ENCODE measurements at places on chromosomes 12 and 14.

DNA sequence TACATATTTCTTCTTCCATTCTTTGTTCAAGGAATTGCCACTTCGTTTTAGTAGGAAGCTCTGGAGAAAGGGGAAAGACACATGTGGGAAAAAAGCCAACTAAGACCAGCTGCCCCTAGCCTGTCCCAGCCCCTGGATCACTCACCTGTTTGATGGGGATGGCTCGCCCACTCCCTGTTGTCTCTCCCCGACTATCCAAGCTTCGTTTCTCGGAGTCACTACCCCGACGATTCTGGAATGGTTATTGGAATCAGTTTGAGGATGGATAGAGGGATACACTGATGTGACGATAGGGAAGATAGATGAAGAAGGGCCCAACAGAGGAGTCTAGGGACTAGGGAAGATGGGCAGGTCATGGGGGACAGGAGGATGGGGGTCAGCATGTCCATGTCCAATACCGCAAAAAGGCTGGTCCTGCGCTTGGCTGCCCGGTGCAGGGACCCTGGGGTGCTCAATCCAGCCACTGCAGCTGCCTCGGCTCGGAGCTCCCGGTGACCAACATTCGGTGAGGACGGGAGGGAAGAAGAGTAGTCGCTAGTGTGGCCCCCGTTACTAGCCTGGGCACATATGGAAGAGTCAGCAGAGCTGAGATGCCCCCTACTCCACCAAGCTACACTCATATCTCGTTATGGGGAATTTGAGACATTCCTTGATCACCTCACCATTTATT, 7.0 kb downstream of the AGAP2 start:
- DNase-seq: peak; percentile 12

GRCh38 chr14:70754991-70755390, 54.3 kb downstream of the MAP3K9 start:
- no peak for DNase-seq

DNA sequence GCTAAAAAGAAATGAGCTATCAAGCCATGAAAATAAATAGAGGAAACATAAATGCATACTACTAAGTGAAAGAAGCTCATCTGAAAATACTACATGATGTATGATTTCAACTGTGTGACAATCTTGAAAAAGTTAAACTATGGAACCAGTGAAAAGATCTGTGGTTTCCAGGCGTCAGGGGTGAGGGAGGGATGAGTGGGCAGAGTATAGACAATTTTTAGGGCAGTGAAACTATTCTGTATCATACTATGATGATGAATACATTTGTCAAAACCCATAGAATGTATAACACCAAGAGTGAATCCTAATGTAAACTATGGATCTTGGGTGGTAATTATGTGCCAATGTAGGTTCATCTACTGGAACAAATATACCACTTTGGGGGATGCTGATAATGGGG, 21.3 kb downstream of the SPX start:
- DNase-seq: no peak

DNA sequence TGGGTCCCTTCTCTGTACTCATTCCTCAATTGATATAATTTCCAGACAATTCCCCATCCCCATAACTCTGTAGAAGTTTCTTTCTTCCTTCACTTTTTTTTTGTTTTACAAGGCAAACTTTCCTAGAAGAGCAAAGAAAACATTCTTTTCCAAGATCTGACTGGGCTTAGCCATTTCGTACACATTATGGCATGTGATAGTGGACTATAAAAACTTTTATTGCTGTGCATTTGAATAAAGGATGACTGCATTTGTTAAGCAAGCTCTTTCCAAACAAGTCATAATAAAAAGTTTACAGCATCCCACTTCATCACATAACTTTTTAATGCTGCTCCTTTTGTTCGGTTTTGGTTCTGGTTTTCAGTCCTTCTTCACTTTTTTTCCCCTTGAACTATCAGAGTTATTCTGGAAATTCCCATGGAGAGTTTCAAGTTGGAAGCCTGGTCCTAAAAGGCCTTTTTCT, 231.0 kb upstream of the HMGA2 start:
- DNase-seq: no peak

GRCh38 chr14:61690982-61691381, 4.3 kb upstream of the HIF1A start:
- no peak for DNase-seq

- no peak for DNase-seq
Observed at GRCh38 chr12:25723336-25723735, 170.3 kb upstream of the LMNTD1 start.

DNA sequence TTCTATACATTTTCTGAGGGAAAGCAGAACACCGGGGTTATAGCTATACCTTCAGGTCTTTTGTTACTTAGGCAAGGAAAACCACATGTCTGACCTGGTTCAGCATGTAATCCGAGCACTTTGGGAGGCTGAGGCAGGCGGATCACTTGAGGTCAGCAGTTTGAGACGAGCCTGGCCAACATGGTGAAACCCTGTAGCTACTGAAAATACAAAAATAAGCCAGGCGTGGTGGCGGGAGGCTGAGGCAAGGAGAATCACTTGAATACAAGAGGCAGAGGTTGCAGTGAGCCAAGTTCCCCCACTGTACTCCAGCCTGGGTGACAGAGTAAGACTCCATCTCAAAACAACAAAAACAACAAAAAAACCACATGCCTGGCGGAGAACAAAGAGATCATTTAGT, 177.6 kb downstream of the ACSS3 start:
- DNase-seq: no peak

GRCh38 chr14:89747126-89747525, 207.4 kb downstream of the EFCAB11 start:
- DNase-seq: no peak

- DNase-seq: peak; percentile 85
Observed at GRCh38 chr14:101564819-101565698, 3.8 kb downstream of the DIO3 start.

DNA sequence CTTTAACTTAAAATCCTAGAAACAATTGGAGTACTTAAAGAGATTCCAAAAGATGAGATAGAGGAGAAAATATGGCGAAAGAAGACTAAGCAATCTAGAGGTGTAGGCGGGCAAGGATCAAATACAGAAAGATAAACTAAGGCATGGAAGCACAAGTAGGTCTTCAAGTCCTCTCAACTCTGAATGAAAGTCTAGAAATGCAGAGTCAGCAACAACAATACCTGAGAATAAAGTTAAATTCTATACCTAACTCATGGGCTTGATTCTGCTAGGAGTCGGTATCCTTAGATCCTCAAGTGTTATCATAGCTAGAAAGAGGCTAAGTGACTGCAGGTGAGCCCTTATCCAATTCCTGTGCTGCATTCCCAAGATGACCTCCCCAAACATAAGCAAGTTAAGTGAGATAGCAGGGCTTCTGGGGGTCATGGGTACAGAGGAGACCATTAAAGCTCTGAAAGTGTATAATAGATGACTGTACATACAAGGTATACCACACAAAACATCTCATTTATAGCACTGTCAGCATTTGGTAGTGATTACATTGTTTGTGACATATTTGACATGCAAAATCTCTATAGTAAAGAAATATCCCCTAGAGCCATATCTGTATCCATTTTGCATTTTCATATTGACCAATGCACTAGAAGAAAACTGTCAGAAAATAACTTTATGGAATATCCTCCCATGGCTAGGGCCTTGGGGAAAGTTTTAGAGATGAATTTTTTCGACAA, 82.5 kb upstream of the ARID2 start:
- no peak for DNase-seq

DNA sequence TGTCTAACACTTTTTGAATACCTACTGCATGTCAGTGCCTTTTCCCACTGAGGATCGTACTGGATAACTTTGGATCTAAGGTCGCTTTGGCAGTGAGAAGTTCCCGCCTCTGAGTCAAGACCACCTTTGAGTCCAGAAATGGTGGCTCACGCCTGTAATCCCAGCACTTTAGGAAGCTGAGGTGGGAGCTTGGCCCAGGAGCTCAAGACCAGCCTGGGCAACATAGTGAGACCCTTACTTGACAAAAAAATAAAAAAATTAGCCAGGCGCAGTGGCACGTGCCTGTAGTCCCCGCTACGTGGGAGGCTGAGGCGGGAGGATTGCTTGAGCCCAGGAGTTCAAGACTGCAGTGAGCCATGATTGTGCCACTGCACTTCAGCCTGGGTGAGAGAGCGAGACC, 61.1 kb downstream of the CHST11 start:
- no peak for DNase-seq

DNA sequence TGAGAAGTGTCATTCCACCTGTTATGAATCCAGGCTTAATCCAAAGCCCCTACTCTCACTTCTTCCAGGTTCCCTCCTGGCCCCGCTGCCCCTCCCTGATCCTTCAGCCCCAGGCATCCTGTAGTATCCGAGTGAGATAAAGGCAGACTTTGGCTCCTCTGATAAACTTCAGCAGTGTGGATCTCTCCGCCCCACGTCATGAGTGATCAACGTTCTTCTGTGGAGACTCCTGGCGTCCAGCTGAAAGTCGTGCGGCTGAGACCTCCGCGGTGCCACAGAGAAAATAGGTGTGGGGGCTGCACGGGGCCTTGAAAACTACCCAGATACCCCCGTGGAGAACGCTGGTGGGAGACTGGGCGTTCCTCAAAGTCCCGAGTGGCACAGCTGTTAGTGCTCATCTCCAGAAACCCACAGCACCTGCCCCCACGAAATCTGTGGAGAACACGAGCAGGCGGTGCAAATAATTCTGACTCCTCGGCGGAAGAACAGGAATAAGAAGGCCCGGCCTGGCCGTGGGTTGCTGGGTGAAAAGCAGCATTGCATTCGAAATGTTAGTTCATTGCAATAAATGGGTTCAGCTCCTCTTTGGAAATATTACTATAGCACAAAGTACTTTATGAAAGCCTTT, 180.0 kb upstream of the RGS6 start:
- no peak for DNase-seq

DNA sequence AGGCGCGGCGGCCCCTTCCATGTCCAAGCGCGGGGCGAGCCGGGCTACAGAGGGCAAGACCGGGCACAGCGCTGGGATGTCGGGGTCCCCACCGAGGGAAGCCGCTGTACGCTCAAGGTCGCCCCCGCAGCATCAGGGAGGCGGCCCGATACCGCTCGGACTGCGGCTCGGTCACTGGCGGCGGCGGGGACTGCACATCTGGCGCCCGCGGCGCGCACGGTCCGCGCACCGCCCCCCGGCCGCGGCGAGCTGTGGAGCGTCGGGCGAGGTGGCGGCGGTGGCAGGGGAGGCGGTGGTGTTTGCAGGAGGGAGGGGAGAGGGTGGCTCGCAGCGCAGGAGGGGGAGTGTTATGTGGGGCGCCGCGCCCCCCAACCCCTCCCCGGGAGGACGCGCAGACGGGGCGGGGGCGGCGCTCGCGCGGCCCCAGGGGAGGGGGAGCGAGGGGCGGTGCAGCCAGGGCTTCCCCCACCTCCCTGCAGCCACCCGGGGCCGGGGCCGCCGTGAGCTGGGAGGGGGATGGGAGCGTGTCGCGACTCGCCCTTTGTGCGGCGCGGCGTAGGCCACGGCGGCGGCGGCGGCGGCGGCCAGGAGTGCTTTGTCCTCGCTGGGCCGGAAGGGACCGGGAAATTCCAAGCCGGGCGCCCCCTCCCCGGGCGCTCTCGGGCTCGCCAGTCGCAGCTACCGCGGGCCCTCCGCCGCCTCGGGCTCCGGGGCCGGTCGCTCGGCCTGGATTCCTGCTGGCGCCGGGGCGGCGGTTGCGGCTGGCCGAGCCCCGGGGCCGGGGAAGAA, at the start of gene NUAK1:
Gene NUAK1 (minus strand): TSS at position 322 of the 789 bp plus-strand sequence. CDS start 301 bp downstream, at position 21.
- peak; percentile 93 for DNase-seq

DNA sequence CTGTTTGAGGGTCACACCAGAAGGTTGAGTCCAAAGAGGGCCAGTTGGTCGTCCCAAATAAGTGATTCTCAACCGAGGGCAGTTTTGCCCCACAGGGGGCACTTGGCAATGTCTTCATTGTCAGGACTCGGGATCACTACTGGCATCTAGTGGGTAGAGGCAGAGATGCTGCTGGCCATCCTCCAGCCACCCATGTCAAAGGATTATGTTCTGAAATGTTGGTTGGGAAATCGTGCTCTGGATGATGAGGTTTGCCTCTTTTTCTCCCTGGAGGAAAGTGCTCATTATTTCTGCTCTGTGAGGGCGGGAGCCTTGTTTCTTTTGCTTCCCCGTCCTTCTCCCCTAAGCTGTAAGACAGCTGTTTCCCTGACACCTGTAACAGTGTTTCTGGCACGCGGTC, 3.6 kb downstream of the ZNF839 start:
- peak; percentile 78 for DNase-seq

GRCh38 chr12:114480337-114481199, 74.6 kb upstream of the TBX5 start:
- peak; percentile 52 for DNase-seq

- DNase-seq: no peak
Observed at GRCh38 chr12:74105434-74105833, 432.2 kb upstream of the ATXN7L3B start.

DNA sequence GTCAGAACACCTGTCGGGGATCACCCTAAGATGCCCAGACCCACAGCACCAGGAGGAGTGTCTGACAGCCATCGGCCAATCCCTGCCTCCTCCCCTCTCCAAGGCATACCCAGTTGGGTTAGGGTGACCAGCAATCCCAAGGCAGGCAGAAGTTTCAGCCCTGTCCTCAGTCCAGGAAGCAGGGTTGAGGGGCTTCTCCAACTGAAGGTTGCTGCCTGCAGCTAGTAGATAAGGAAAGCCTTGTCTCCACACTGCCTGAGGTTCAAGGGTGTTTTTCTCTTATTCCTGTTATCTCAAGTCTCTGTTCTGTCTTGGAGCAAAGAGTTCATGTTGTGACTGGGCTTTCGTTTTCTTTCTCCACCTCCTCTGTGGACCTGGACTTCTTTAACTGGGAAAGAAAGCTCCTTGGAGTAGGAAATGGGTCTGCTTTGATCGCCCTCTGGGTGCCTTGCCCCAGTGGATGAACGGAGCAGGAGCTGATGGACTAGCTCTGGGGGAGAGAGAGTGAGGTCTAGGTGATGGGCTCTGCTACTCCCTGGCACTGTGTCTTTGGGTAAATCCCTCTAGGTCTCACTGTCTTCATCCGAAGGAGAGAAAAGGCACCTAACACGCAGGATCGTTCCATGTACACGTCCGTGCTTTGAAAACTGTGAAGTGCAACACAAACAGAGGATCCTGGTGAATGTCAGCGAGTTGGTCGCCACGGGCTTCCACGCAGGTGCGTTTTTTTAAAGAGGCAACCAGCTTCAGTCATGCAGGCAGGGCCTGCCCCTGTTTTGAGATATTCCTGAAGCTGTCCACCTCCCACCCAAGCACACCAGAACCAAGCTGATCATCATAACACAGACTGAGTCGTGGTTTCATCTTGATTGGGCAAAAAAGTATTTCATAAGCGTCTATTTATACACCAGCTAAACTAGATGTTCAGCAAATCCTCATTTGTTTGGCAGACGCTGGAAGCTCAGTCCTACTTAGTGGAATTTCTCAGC, 52.5 kb upstream of the FOXN3 start:
- DNase-seq: no peak

DNA sequence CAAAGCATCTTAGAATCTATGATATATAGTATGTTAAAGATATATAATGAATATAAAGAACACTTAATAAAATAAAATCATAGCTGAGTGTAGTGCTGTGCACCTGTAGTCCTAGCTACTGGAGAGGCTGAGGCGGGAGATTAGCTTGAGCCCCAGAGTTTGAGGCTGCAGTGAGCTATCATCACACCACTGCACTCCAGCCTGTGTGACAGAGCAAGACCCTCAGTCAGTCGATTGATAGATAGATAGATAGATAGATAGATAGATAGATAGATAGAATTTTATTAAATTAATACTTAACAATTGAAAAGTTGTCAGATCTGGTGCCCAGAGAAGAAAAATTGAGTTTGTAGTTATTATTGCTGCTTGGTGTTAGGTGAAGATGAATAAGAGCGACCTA, 40.0 kb downstream of the CNOT2 start:
- DNase-seq: no peak

- DNase-seq: no peak
Observed at GRCh38 chr14:22052795-22053194, 379.2 kb upstream of the OR4E1 start.

Data from H7 (cell line).